ENCODE measurements at places on chromosomes 12 and 14. TPM values are rescaled to one million over a fixed set of nuclear protein-coding genes. Genes with fewer than 3 reads are reported as not detected.
A peak's percentile ranks its signal among the peaks of the same experiment; 100 is the strongest.

The GNB3 gene
- 4.0 TPM for total RNA-seq

- no peak for DNase-seq
These were observed 2.3 kb downstream of the C1QL4 start for GRCh38 chr12:49334681-49335080.

- DNase-seq = no peak
These were observed 90.1 kb downstream of the SLCO1B1 start for GRCh38 chr12:21221072-21221471.

- no peak for DNase-seq
These were observed 82.8 kb downstream of the BTG1 start for GRCh38 chr12:92062539-92063493.

DNA sequence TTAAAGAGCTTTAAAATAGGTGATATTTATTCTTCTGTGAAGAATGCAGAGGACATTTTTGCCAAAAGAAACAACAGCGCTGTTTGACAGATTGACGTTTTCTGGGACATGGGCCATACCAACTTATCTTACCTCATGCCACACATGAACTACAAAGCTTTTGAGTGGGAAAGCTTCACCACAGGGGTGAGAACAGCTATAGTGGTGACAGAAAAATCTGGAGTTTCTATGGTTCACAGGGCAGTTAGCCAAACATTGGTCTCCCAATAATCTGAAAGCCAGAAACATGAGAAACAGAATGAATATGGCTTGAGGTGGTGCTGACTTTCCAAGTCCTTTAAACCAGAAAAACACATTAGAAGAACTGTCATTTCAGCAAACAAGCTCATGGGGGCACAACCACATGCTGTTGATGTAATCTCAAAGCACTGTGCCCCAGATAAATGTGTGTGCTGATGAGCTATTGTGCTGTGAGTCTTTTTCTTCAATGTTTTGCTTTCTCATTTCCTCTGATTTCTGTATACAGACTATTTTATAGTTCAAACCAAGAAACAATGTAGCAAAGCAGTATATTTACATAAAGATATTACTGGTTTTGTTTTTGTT lies 905.4 kb downstream of the SLC16A7 start:
- DNase-seq = no peak

DNA sequence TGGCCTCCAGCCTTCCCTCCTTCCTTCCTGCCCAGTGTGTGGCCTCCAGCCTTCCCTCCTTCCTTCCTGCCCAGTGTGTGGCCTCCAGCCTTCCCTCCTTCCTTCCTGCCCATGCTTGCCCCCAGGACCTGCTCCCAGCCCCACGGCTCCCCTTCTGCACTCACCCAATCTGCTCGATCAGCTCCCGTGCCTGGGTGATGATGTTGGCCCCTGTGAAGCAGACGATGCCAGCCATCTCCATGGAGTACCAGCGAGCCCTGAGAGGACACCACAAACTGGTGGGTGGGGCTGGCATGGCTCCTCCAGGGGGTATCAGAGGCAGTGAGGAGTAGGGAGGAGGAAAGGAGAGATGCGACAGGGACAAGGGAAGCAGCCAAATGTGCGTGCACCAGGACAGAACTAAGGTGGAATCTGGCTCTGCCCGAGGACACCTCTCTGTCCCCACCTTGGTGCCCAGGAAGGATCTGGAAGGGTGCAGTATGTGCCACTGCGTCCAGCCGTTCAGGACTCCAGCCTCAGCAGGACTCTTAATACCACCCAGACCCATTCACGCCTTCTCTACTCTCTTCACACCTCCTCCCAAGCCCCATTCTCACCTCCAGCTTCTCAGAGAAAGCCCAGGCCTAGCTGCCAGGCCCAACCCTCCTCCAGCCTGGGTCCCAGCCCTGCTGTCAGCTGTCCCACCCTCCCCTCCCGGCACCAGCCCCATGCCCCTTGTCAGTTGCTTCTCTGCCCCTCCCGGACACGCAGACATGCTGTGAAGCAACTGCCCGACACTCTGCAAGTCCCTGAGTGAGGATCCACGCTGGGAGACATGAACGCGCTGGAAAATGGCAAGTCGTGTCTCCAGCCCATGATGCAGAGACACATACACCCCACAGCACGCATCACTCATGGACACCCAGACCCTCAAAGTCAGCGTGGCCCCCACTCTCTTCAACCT lies 22.7 kb downstream of the POLE start:
- DNase-seq = no peak

The TMTC2 gene
- total RNA-seq = 4.4 TPM

DNA sequence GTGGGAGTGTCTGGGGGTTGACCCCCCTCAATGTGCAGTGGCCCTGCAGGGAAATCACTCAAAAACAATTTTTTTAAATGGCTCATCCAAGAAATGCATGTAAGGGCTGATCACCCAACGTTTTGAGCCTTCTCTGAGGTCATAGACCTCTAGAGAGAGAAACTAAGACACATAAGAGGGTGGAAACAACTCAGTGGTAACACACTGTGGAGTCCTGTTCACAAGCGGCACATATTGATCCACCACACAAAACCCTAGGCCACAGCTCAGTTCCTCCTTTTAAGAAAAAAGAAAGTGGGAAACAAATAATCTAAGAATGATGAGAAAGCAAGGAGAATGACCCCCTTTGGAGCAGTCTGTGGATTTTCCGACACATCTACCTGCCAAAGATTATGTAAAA lies 83.0 kb upstream of the METAP2 start:
- DNase-seq = no peak

- DNase-seq = no peak
These were observed 6.2 kb upstream of the SLC15A4 start for GRCh38 chr12:128829861-128830504.

- DNase-seq = no peak
These were observed 556.6 kb downstream of the TRHDE start for GRCh38 chr12:72828662-72829324.

- no peak for DNase-seq
These were observed 244.9 kb downstream of the CACNA1C start for GRCh38 chr12:2297658-2298057.

- DNase-seq = peak; percentile 58
These were observed 1277.3 kb downstream of the SLC16A7 start for GRCh38 chr12:60872850-60873713.

DNA sequence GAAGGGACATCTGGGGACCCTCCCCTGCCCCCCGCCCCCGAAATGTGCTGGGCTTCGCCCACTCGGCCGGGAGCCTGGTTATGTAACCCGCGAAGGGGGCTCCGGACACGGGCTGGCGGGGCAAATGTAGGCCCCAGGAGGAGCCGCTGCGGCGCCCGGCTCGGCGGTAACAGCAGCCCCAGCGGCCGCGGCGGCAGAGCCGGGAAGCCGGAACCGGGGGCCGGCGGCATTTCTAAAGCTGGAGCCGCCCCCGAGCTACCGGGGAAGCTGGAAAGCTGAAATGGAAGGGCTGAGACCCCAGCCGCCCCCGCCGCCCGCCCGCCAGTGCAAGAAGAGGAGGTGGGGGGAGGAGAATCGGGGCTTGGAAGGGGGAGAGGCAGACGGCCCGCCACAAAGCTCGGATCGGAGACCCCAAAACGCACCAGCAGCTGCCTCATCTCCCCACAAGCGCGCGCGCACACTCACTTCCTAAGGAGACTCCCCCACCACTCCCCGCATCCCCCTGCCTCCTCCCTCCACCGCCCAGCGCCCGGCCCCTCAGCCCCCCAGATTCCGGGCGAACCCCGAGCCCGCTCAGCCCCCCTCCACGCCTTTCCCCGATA lies 1.5 kb downstream of the KDM2B start:
- DNase-seq = peak; percentile 76

The CAMKK2 gene
- total RNA-seq = 15.2 TPM

- DNase-seq = no peak
These were observed 64.9 kb upstream of the DAAM1 start for GRCh38 chr14:59123531-59123930.

The ZNF605 gene
- total RNA-seq = 13.1 TPM

DNA sequence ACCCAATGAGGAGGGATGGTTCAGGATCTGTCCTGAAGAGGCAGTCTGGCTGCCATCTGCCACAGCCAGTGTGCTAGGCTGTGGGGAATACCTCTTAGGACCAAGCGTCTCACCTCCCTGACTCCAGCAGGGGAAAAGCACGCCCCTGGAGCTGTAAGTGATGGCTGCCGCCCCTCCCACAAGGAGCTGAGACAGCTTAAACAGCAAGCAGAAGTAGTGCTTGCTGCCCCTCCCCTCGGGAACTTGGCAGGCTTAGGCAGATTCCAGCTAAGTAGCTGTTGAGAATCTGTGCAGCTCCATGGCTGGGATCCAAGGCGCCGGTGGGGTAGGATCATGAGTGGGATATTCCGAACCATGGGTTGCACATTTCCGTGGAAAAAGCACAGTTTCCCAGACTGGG lies 360.4 kb upstream of the MDGA2 start:
- DNase-seq = no peak

DNA sequence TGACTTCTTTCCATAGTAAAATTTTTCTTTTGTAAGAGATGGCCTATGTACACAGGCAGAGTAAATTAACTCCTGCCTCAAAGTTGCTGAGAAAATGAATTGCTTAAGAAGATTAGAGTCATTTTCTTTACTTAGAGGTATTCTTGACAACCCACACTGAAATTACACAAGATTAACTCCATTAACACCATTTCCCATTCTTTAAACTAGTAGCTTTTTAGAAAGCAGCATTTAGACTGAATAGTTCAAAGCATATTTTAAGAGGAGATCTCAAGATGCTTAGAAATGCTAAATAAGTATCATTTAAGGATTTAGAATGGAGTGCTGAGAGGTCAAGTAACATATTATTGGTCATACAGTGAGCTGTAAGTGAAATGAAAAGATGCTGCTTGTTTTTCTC lies 35.5 kb downstream of the PUS7L start:
- no peak for DNase-seq

GRCh38 chr12:40335991-40336390 lies 111.2 kb downstream of the LRRK2 start:
- no peak for DNase-seq

The LGR5 gene
- not detected for total RNA-seq

DNA sequence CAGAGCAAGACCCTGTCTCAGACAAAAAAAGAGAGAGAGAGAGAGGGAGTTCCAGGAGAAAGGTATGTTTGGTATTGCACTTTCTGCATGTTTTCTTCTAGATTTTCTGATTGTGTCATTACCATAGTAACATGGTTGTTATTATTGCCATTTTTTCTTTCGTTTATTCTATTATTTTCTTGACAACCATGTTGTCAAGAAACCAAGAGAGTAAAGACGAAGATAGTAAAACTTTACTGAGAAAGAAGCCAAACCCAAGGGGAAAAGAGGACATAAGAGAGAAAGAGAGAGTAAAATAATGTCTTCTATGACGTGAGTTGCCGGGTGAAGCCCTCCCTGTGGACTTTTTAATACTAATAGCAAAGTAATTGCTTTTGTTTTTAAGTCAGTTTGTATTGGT lies 1186.0 kb upstream of the SEL1L start:
- no peak for DNase-seq

DNA sequence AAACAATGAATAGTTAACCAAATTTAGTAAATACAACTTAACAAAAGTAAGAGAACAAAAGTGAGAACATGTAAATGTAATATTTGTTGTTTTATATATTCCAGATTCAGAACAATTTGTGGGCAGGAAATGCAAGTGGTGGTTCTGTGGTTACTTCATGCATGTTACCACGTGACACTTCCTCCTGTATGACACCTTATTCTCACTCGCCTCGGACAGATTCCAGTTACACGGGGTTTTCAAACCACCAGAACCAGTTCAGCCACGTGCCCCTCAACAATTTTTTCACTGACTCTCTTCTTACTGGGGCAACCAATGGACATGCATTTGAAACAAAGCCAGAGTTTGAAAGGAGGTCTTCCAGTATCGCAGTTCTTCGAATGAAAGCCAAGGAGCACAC lies 21.0 kb downstream of the ALX1 start:
- DNase-seq = no peak

- peak; percentile 72 for DNase-seq
These were observed 7.9 kb upstream of the ITFG2 start for GRCh38 chr12:2804393-2805142.

The AKAP3 gene
- 2.5 TPM for total RNA-seq

The WSCD2 gene
- total RNA-seq = 0.73 TPM

The LTB4R gene
- total RNA-seq = 2.1 TPM

The DPF3 gene
- total RNA-seq = 27.3 TPM

The DBX2 gene
- 0.24 TPM for total RNA-seq

The ADCY6 gene
- total RNA-seq = 55.6 TPM

- no peak for DNase-seq
These were observed 14.0 kb upstream of the DPF3 start for GRCh38 chr14:72907886-72908285.

- DNase-seq = no peak
These were observed 37.1 kb downstream of the TBX5 start for GRCh38 chr12:114368685-114369452.

DNA sequence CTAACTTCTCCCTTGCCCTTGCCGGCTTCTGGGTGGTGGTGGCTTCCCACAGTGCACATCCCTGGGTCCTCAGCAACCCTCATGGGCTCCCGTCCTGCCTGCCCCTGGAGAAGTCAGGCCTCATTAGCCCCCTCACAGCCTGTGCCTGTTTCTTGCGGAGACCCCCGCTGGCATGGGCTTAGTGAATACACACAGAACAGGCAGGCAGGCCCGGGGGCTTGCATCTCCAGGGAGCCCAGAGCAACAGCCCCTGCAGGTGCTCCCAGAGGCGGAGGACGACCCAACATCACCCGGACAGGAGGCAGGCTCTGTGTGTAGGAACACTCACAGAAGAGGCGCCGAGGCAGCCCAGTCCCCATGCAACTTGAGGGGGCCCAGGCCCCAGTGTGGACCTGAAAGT lies 25.1 kb upstream of the FBRSL1 start:
- DNase-seq = peak; percentile 64

- no peak for DNase-seq
These were observed 416.2 kb downstream of the C12orf50 start for GRCh38 chr12:87612996-87613395.

GRCh38 chr14:92651106-92651757 lies 97.2 kb downstream of the LGMN start:
- no peak for DNase-seq

- DNase-seq = no peak
These were observed 5.5 kb downstream of the AMN start for GRCh38 chr14:102927878-102928411.

The C12orf50 gene
- total RNA-seq = 0.05 TPM
